NCI-H1694 (cell line): ENCODE measurements at places on chromosomes 5 and 9.

- DNase-seq = no peak
Measured at GRCh38 chr9:134175808-134176598, 11.6 kb upstream of the RNU6ATAC start.

DNA sequence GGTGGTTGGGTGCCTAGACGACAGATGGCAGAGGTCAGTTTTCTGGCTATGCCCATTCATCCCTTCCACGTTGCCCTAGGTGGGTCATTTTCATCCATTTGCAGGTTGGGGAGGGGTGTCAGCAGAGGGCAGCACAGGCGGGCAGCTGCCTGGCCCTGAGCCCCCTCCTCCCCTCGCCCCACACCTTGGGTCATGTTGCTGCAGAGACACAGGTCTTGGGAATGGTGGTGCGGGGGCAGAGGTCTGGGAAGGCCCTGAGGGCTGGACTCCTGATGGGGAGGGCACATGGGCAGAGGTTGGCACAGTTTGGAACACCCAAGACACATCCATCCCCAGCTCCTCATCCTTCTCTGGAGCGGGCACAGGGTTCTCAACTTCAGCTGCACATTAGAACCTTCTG lies 103.2 kb upstream of the LMX1B start:
- DNase-seq = no peak

DNA sequence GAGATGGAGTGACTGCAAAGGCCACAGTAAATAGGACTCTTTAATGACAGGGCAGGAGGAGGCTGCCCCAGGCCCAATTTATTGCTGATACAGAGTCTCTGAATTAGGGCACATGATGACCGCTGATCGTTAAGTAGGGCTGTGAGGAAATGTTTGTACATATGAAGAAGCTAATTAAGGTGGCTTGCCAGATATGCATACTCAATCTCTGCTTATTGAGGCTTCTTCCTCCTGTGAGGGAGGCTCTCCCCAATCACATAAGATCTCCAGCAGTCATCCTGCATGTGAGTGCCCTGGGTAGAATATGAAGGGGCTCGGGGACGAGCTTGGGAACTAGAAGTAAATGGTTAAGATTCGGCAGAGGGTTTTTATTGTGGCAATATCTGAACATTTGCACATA lies 8.2 kb upstream of the CD180 start:
- DNase-seq = no peak

GRCh38 chr9:132487980-132488535 lies 78.0 kb downstream of the CFAP77 start:
- DNase-seq = no peak

DNA sequence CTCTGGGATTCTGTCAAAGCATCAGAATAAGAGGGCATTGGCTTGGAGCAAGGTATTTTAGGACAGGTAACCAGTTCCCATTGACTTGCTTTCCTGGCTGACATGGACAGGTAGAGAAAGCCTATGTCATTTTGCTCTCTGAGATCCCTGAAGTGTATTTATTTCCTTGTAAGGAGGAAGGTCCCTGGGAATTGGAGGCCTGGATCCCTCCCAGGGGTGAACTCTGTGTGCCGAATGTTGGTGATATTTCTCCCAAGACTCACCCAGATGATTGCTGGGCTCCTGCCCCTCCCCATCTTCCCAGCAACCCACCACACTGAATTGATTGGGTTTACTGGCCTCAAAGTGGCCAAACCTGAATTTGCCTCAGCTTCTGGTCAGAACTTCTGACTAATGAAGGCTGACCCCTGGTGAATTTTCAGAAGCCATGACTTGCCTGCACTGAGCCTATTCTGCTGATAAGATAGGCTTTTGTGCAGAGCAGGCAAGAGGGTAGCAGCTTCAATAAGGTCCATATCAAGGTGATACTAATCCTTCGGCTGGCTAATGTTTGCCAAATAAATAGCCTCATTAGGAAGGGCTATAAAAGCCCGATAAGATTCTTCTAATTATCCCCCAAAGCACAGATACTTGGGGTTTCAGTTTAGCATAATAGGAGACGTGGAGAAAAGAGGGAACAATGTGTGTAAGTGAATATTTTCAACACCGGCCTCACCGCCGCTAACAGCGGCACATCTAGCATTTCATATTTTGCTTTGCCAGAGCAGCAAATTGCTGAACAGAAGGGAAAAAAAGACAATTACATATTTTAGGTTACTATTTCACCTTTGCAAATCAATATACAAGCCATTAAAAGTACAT lies 152.9 kb upstream of the PITX1 start:
- no peak for DNase-seq

DNA sequence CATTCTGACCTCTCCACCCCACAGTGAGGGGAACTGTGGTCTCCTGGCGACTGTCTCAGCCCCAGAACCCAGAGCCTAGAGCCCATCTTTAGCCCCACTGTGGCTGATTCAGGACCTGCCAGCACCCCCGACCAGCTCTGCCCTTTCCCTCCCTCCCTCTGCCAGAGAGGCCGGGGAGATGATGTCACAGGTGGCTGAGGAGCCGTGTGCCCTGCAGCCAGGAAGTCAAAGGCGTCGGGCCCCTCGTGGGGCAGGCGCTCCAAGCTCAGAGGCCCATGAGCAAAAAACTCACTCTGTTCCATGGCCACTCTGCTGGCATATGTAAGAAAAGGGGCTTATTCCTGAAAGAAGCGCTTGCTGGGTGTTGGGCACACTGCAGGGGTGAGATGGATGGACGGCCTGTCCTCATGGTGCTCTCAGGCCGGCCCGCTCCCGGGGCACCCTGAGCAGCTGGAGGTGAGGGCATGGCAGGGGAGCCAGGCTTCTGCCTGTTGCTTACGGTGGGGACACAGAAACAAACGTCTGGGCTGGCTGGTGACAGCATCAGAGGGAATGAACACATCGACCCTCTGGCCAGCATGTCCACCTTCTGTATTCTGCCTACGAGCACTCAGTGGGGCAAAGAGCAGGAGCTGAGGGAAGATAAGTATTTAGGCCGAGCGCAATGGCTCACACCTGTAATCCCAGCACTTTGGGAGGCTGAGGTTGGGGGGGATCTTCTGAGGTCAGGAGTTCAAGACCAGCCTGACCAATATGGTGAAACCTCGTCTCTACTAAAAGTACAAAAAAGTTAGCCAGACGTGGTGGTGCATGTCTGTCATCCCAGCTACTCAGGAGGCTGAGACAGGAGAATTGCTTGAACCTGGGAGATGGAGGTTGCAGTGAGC lies 41.1 kb downstream of the LAMC3 start:
- DNase-seq = no peak

DNA sequence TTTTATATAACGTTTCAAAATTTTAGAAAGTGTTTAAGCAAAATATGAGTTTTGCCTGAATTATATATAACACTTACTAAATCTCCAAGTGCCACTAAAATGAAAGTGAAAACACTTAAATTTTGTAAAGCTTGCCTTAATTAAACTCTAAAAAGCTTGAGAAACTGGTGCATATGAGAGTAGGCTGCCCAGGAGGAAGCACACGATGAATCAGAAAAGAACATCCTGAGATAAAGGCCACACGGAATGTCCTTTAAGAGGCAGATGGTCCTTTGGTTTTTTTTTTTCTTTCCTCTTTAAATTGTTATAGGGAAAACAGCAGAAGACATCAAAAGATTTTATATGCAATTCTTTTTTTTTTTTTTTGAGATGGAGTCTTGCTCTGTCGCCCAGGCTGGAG lies 60.3 kb downstream of the HABP4 start:
- no peak for DNase-seq

GRCh38 chr9:1979741-1980367 lies 35.3 kb upstream of the SMARCA2 start:
- DNase-seq = peak; percentile 96

- no peak for DNase-seq
Measured at GRCh38 chr5:142769251-142769792, 855 bp upstream of the ARHGAP26 start.

- DNase-seq = no peak
Measured at GRCh38 chr5:112183874-112184273, 235.2 kb downstream of the EPB41L4A start.

DNA sequence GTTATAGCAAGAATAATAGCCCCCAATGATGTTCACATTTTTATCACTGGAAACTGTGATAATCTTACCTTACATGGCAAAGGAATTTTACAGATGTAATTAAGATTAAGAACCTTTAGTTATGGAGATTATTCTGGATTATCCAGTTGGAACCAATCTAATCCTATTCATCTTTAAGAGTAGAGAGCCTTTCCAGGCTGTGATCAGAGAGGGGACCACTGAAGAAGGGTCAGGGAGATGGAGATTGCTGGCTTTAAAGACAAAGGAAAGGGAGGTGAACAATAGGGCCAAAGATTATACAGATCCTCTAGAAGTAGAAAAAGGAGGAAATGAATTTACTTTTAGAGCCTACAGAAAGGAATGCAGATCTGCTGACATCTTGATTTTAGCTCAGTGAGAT lies 253.5 kb upstream of the GRIN3A start:
- DNase-seq = no peak

DNA sequence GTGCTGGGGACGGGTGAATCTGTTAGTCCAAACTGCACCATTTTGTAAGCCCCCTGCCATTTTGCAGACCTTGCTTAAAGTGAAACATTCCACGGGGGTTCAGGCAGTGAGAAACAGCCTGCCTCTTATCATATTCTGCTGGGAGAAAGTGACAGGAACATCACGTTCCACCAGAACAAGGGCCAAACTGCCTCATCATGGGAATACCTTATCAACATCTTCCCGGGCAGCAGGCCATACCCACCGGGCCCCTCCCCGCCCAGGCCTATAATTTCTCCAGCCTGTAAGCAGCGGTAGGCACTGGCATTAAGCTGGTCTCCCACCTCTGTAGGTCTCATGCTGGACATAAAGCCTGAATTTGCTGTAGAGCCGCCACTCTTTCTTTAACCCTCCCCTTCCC lies 1.5 kb upstream of the CFAP77 start:
- no peak for DNase-seq
